ENCODE measurements at places on chromosomes 12 and 14.

- DNase-seq: no peak
Observed at GRCh38 chr12:1050059-1050707, 59.2 kb downstream of the ERC1 start.

GRCh38 chr12:62683776-62684569 lies 217.3 kb downstream of the MON2 start:
- DNase-seq: no peak

DNA sequence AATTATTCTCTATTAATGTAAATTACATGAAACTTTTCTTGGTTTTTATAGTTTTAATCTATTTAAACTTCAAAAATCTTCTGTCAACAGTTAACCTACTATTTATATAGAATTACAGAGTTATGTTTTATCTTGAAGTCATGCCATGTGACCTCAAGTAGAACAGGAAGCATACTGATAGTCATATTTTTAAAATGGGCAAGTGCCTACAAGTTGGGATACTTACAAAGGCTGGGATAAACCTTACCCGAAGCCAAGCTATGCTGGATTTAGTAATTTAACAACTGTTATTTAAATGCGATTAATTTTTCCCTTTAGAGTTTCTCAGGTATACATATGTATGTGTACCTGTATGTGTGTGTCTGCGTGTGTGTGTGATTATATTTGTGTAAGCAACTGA lies 266.9 kb downstream of the RASSF9 start:
- DNase-seq: no peak

DNA sequence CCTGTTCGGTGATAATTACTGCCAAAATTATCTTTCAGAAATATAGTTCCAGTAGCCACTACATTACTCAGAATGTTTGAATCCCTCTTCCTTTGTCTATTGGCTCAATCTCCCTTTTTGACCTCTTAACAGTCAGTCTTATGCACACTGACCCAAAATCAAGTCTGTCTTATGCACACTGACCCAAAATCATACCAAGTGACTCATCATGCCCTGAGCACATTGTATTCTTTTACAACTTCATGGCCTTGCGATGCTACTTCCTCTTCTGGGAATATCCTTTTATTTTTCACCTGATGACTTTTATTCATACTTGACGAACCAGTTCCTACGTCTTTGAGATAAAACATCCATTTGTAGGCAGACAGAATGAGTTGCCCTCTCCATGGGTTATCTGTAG lies 182.3 kb downstream of the NPAS3 start:
- DNase-seq: peak; percentile 26

DNA sequence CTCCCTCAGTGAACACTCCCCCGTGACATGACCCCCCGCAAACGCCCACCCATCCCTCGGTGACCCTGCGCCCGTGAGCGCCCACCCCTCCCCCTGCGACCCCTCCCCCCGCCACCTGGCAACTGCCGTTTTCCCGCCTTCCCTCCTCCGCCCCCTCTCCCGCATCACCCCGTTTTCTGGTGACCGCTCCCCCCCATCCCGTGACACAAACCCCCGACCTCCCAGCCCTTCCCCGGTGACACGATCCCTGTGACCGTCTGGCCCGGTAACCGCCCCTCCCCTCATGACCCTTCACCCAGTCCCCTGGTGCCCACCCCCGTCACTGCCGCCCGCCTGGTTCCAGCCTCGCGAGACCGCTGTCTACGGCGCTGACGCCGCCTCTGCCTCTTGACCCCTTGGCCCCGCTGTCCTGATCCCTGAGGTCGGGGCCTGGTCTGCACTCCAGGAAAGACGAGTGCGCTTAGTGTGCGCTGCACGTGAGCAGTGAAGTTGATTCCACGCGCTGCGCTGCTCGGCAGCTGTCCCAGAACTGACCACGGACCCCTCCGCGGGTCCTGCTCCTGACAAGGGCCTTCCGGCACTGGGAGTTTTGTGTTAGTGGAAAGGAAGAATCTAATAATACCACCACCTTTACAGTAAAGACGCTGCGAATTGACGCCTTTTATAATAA lies 59.4 kb downstream of the DDX51 start:
- no peak for DNase-seq

GRCh38 chr12:575129-575502 lies 88.1 kb downstream of the NINJ2 start:
- no peak for DNase-seq

GRCh38 chr12:112294793-112295192 lies 87.4 kb downstream of the HECTD4 start:
- DNase-seq: no peak

DNA sequence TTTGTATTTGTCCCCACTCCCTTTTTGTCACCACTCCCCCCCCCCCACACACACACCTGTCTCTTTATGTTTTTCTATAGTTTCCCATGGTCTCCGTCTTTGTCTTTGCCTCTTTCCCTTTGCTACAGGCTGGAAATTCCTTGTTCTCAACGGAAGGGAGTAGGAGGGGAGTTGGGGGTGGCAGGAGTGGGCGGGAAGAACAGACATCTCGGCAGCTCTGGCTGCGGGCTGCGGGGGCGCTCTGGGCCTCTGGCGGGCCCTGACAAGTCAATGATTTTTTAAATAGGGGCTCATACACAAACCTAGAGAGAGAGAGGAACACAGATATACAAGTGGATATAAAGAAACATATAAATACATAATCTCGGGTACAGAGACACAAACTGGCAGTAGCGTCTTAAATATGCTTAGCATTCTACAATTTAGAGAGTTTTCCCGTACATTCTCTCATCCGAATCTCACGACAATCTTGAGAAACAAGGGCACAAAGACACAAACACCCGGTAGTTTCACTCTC lies 2.4 kb upstream of the NAB2 start:
- no peak for DNase-seq

DNA sequence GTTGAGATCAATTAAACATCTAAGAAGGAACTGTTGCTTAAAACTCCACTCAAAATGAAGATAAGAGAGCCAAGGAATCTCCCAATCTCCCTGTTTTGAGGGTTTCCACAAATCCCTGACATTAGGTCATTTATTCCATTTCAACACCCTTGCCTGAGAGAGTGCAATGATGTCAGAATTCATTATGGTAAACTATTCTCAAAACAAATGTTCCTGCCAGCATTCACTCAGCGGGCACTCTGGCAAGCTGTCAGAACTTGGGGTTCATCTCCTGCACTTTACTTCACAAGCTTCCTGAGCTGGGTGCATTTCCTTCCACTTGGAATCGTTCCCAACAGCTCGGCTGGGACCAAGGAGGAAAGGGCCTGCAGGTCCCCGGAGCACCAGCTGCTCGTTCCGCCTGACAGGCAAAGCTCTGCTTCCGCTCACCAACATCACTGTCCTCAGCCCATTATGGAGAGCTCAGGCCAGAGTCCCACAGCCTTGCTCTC lies 117.8 kb downstream of the TTC7B start:
- DNase-seq: no peak

DNA sequence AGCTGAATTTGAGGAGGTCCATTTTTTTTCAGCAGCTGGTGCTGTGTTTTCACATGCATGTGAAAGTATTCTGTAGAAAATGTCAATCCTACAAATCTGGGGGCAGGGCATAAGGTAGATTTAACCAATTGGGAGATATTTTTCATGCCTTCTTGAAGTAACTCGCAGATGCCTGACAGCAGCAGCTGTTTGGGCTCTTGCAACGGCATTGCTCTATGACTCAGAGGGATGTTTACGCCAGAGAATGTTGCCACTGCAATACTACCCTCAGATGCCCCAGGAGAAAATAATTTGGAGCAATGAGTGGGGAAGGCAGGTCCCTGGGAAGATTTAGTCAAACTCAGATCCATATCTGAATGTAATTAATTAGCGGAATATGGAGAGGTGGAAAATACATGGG lies 42.5 kb upstream of the MYBPC1 start:
- DNase-seq: no peak

- DNase-seq: no peak
Observed at GRCh38 chr14:20624495-20625070, 16.9 kb downstream of the OR6S1 start.

- peak; percentile 71 for DNase-seq
Observed at GRCh38 chr12:52221912-52222457, 11.1 kb upstream of the KRT7 start.

DNA sequence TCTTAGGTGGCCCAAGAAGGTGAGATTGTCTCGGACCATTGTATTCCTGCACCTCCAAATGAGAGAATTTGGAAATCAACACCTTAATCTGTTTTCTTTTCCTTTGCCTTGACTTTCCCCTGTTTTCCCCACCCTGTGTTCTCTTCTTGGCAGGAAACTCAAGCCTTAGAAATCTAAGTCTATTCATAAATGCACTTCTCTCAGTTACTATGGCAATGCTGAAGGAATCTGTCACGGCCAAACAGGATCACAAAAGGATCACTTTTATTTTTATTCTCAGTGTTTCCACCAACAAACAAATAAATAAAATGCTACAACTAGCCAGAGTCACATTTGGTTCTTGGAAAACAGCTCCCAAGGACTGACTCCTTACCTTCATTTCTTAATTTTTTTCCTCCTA lies 270.5 kb downstream of the BCAT1 start:
- DNase-seq: no peak

- DNase-seq: no peak
Observed at GRCh38 chr14:69299286-69300035, 39.5 kb downstream of the GALNT16 start.

DNA sequence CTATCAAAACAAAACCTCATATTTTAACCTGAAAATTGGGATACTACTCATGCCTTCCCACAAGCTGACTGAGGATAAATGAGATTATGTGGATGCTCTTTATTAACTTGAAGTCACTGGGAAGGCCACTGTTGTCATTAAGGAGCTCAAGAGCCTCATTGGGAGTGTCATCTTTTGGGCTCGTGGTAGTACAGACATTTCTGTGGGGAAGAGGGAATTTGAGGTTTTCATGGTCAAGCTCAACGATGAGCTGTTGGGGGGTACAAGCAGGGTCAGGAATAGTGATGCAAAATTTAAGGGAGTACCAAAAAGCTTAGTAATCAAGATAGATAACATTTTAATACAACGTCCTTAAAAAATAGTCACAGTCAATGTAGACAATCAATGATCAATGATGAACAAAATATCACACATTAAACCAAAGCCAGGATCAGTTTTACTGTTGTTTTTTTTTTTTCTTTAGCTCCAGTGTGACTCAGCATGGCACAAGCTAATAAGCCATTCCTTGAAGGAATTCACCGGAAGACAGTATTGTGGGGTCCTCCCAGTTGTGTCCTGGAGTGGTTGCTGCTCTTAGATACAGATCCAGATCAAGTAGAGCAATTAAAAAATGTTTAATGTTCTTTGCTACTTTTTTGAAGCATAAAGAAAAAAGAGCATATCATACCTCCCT lies 130.9 kb downstream of the C12orf75 start:
- no peak for DNase-seq

DNA sequence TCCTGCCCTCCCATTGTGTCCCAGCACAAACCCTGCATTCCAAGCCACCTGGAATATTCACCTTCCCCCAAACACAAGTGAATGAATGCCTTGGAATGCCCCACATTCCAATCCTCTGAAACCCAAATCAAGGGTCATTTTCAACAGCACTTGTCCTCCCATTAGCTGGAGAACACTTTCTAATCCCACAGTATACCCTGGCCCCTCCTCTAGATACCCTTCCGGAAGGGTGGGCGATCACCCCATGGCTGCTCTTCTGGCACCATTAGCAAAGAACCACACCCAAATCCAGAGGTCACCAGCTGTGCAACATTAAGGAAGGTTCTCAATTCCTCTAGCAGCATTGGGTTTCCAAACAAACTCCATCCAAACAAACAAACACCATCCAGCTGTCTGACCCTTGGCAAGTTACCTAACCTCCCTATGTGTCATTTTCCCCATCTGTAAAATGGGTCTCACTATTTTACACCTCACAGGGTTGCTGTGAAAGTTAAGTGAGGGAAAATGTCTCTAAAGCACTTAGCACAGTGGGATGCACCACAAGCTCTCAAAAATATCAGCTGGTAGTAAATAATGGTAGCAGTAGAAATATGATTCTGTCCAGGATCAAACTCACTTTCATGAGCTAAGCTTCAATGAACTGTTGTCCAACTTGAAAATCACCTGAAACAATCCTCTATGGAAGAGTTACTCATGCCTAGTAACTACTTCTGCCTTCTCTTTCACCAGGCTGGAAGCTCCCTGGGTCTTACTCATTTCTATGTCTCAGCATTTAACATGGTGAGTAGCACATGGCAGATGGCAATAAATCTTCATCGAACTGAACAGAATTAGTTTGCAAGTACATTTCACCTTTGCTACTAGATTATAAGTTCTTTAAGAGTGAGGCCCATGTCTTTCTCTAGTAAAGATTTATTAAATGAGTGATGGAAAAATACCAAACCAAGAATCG lies 5.3 kb downstream of the NUAK1 start:
- peak; percentile 68 for DNase-seq

GRCh38 chr12:40768125-40768864 lies 76.1 kb downstream of the CNTN1 start:
- DNase-seq: no peak

DNA sequence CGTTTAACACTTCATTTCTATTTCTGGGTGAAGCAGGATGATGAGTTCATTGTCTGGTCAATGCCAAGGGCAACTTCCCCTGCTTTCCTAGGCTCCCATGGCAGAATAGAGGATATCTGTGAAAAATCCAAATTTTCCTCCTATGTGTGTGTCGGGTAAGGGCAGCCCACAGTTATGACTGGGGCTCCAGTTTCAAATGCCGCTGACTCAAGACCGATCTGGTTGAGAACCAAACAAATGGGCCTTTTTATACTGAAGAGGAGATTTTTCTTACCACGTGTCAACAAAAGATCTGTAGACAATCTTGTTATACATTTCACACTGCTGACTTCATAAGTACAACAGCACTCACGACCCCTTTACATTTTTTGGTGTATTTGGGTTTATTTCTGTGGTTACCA lies 120.8 kb downstream of the CHST11 start:
- DNase-seq: no peak

DNA sequence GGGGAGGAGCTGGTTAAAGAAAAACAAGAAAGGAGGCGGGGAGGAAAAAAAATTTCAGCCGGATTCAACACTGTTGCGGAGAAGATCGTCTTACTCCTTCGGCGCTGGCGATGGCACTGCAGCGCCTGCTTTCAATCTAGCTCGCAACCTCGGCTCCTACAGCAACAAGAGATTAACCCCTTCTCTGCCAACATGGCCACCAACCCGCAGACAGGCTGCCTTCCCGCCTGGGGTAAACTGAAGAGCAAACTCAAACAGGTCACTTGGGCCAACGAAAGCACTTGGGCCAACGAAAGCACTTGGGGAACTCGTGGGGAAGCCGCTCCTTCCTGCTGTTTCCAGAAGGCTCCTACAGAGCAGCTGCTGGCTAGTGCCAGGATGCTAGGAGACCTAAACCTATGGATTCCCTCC lies 73.7 kb downstream of the CIT start:
- DNase-seq: no peak
